Effector CD4-positive, alpha-beta T cell (primary cell): ENCODE measurements at places on chromosomes 4 and X.

GRCh38 chrX:150897421-150898320 lies 797 bp downstream of the CD99L2 start:
- peak; percentile 15 for DNase-seq

GRCh38 chr4:41575207-41575606 lies 37.2 kb downstream of the LIMCH1 start:
- no peak for DNase-seq

DNA sequence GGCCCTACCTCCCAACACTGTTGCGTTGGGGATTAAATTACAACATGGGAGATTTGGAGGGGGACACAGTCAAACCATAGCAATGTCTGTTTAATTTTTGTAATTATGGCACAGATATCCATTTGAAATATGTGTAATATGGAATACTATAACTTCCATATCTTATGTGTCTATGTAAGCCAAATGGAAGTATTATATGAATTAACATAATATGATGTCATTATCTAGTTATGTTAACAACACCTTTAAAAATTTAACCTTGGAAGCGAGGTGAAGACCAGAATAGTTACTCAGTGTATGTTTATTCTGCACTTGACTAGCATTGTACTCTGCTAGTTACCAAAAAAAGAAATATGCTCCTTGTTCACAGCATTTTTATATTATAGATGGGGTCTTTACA lies 4.3 kb downstream of the SMARCA5 start:
- no peak for DNase-seq

GRCh38 chr4:121711263-121712000 lies 14.7 kb upstream of the ANXA5 start:
- DNase-seq: no peak

DNA sequence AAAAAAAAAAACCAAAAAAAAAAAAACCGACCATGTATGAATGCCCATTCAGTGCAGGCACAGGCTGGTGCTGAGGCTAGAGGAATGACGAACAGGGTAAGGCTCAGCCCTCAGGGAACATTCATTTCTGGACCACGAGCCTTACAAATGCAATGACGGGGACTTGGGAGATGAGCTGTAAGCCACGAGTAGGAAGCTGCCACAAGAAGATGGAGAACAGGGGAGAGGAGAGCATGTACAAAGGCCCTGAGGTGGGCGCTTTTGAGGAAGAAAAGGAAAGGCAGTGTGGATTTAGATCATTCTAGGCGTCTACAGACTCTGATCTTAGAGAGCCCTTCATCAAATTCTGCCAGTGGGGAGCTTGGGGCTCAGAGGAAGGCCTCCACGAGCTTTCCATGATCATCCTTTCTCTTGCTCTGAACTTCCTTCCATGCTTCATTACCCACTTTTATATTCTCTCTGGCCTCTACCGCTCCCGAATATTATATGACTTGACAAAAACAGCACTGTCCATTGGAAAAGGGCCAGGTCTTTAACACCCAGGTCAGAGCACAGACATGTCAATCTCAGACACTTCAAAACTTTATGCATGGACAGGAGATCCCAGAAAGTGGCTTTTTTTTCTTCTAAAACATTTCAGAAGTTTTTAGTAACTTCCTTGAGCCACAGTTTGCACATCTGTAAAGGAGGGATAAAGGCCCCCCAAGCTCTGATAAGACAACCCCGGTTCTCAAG lies 3.3 kb upstream of the ZNF518B start:
- no peak for DNase-seq

DNA sequence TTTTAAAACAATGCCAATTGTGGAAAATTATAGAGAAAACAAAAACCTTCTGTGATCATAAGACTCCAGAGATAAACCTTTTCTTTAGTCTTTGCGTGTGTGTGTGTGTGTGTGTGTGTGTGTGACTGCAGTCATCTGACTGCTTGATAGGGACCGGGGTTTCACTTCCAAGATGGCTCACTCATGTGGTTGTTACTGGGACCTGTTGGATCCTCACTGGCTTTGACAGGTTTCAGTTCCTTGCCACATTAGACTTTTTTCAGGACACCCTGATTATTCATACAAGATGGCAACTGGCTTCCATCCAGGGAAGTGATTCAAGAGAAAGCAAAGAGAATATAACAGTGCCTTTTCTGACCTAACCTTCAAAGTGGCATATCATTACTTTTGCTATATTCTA lies 21.9 kb upstream of the MAD2L1 start:
- no peak for DNase-seq

GRCh38 chr4:84634961-84635360 lies 52.0 kb downstream of the CDS1 start:
- no peak for DNase-seq

DNA sequence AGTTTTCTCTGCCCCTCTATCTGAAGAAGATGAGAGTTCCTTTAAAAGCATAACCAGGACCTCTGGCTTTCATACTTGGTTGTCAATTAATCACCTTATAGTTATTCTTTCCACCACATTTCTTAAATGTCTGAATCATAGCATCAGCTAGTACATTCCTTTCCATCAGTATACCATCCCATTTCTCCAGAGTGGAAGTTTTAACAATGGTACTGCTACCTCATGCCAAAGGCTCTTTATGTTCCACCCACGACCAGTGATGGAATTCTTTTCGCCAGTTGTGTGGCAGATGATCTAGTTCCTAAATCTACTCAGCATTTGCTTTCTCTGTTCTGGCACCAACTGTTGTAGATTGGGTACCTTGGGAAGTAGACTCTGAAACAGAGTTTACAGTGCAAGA lies 379.8 kb downstream of the ZNF674 start:
- no peak for DNase-seq

DNA sequence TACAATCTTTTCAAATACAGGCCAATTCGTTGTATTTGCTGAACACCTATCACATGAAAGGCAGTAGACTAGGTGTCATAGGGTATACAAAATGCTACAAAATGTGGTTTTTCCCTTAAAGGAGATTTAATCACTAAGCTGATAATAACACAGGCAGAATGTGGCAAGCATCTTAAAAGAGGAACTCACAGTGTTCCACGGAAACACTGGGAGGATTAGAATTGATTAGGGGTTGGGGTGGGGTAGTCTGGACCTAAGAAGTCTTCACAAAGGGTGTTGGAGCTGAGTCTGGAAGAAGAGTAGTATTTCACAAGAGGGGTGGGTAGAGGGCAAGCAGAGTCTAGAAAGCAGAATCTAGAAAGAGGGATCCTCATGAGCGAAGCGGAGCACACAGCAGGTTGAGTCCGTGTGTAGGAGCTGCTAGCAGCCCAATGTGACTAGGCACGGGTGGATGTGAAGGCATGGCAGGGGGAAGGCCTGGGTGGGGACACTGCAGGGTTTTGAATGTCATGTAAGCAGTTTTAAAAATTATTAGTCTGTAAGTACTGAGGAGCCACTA lies 123.6 kb downstream of the MGST2 start:
- no peak for DNase-seq

DNA sequence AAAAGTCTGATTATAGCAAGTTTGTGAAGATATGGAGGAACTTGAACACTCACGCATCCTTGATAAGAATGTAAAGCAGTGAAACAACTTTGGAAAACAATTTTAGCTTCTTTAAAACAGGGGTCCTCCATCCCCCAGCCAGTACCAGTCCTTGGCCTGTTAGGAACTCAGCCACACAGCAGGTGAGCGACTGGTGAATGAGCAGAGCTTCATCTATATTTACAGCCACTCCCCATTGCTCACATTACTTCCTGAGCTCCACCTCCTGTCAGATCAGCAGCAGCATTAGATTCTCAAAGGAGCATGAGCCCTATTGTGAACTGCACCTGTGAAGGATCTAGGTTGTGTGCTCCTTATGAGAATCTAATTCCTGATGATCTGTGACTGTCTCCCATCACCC lies 530.3 kb upstream of the PRKX start:
- no peak for DNase-seq

GRCh38 chr4:4941751-4942150 lies 77.5 kb downstream of the CYTL1 start:
- no peak for DNase-seq

DNA sequence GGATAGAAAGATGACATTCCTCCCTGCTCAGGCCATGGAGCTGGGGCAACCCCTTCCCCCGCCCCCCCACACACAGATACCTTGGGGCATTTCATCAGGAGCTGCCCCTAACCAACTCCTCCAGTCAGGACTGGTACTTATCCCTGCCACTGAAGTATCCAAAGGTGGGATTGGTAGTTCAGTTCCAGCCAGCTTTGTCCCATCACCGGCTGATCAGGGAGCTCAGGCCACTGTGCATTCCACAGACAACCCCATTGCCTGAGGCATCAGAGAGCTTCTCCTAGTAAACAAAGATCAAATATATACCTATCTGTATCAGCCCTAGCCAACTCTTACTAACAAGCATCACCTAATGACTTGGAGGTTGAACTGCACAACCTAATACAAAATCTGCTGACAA lies 218.2 kb upstream of the FMR1 start:
- DNase-seq: no peak

DNA sequence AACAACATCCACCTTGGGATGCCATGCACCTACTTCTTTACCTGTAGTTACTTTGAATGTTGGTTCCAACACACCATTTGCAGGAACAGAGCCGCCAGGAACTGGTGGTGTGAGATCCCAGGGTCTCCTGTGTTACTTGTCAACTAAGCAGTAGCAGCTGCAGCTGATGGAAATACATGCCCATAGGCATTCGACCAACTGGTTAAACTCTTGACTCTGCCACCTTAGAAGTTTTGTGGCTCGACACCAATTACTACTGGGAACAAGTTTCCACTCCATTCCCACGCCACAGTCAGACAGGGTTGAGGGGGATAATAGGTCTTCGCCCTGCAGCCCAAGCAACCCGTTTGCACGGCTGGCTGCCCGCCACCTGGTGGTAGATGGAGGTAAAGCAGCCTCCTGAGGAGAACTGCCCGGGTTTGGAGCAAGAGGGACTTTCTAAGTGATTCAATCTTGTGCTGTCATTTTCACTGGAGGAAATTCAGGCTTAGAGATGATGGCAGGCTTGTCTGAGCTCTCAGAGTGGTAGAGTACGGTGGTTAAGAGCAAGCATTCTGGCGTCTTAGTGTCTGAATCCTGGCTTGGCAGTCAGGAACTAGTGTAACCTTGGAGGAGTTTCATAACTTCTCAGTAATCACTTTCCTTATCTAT lies 119.1 kb upstream of the TRIM2 start:
- DNase-seq: peak; percentile 73

DNA sequence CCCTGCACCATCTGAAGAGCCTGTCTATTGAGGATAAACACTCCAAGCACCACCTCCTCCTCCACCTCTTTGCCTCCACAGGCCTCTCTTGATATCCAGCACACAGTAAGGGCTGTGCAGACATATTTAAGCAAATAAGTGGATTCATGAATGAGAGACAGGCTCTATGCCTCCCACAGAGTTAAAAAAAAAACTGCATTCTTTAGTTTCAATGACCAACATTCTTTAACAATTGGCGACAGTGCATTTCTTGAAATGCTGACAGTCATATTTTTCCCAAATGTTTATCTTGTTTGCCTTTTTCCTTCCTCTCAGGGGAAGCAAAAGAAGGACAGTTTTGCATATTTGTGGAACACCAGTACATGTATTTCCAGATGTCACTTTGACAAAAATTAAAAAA lies 38.6 kb downstream of the MXRA5 start:
- no peak for DNase-seq

DNA sequence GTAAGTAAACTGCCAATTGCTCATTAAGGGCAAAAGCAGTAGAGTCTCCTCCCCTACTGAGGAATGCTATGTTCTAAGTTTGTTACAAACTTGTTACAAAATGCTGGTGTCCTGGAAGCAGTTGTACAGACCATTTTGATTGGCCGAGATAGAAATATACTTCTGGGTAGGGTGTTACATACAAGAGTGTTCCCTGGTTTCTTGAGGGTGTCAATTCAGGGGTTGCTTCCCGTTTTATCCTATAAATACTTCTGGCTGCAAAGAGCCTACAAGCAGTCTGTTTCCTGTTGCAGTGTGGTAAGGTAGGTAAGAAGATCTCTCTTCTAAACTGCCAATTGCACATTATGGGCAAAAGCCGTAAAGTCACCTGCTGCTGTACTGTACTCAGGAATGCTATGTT lies 5.7 kb downstream of the TRPC5OS start:
- DNase-seq: no peak

DNA sequence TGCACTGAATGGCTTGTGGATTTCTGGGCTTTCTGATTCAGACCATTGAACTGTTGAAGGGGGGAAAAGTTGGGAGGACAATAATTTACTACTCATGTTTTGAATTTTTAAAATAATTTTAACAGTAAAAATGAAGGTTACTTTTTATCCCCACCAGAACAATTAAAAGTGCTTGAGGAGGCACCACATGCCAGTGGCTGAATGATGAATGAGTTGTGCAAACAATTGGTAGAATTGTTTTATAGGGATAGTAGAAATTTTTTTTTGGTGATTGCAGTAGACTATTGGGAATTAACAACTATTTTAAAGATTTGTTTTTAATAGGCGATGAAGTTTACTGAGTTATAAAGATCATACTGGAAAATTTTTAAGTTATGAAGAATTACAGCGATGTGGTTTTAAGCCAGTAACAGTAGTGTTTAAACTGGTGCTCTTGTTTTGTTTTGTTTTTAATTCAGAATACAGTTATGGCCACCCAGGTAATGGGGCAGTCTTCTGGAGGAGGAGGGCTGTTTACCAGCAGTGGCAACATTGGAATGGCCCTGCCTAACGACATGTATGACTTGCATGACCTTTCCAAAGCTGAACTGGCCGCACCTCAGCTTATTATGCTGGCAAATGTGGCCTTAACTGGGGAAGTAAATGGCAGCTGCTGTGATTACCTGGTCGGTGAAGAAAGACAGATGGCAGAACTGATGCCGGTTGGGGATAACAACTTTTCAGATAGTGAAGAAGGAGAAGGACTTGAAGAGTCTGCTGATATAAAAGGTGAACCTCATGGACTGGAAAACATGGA lies 2.7 kb downstream of the REST start:
- no peak for DNase-seq

DNA sequence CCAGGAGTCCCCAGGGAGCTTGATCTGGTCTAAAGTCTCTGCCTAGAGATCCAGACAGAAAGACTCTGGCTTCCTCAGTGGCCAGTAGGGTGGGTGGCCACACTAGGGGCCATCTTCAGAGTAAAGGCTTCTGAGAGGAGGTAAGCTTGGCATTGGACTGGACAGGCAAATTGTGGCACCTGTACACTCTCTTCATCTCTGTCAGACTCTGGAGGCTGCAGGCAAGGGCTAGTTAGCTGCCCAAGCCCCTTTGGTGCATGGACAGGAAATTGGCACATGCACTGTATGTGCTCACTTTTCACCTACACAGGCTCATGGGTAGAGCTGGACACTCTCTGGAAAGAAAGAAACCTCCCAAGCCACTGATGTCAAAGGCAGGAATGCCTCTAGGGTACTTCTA lies 142.8 kb downstream of the PJA1 start:
- no peak for DNase-seq

DNA sequence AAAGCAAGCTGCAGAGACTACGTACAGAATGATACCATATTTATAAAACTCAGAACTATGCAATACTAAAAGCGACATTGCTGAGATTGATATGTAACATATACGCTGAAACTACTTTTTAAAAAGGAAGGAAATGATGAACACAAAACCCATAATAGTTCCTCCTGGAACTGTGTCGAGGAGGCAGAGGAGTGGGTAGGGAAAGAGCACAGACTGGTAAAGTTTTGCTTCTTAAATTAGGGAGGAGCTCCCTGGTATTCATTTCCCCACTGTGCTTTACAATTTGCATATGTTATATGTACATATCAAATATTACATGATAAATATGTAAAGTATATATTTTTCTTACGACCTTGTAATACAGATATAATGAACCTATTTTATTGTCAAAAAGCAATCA lies 13.9 kb downstream of the UFSP2 start:
- DNase-seq: no peak

- DNase-seq: no peak
These were observed 389.1 kb upstream of the PCDH7 start for GRCh38 chr4:30330894-30331652.
